ENCODE measurements at places on chromosomes 3 and 15.

DNA sequence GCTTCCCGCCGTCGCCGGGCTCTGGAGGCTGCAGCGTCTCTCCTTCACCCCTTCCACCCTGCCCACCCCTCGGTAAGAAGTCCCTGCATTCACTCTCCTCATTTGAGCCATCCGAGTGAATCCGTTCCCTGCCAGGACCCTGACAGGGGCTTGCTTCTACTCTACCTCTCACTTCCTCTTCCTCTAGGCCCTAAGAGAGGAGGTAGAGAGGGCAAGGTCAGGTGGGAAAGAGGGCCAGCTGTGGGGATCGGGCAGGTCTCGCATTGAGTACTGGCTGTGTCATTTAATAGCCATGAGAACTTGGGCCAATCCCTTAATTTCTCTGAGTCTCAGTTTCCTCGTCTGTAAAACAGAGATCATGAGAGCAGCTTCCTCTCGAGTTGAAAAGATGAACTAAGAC, 283.6 kb downstream of the UACA start:
- no peak for DNase-seq

DNA sequence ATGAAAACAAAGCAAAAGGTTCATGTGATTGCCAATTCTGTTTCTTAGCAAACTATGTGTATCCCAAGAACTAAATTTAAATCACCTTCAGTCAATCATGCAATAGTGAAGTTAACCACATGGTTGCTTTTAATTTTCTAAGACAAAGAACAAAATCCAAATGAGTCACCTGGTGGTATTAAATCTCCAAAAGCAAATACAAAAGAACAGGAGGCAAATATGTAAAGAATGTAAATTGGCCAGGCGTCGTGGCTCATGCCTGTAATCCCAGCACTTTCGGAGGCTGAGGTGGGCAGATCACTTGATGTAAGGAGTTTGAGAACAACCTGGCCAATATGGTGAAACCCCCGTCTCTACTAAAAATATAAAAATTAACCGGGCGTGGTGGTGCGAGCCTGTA, 54.2 kb upstream of the PIK3R4 start:
- no peak for DNase-seq

DNA sequence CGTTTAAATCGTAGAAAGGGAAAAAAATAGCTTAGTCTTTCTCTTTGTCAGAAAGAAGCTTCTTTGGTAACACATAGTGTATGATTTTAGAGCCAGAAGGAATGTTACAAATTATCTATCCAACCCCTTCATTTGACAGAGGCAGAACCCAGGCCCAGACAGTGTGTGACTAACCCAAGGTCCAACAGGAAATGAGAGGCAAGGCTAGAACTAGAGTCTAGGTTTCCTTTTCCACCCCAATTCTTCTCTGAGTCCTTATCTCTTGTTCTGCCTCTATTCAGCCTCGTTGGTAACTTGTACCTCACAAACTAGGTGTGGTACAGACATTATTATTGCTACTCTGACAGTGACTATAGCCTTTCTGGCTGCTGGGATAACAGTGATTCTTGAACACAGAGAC, 39.3 kb downstream of the QTRT2 start:
- DNase-seq: no peak

DNA sequence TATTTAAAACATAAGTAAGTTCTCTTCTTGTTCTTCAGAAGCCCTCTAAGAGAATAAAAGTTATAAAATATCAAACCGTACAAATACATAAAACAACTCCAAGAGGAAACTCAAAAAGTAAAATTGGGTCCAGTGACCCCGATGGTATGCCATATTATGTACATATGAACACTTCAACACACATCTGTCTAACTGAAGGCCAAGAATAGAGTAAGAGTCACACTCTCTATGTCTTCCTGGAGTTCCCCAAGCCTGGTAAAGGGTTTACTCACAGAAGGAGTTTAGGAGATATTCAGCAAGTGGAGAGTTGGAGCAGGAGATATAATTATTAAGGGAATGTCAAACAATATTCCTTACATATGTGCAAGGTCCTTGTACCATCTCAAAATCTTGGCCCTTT, 101.3 kb upstream of the EIF1B start:
- no peak for DNase-seq

DNA sequence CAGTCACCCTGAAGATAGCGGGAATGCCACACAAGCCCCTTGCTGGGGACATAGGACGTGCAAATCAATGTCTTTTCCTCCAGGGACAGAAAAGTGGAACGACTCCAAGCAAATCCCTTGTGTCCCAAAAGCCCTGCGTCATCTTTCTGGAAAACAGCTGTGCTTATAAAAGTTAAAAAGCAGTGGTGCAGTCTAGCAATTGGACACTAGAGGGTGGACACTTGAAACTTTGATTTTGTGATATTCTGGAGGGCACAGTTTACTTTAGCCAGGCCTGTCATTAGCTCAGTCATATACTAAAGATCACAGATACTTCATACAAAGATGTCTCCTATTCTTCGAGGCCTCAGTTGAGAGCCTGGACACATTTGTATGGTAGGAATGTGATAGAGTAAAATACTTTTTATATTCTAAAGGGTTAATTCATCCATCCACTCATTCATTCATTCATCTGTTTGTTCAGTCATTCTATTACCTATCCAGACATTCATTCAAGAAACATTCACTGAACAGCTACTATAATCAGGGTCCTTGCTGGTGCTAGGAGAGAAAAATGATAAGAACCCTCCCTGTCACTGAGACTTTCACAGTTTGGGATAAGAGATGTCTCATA, 63.8 kb upstream of the ANKRD34C start:
- no peak for DNase-seq

DNA sequence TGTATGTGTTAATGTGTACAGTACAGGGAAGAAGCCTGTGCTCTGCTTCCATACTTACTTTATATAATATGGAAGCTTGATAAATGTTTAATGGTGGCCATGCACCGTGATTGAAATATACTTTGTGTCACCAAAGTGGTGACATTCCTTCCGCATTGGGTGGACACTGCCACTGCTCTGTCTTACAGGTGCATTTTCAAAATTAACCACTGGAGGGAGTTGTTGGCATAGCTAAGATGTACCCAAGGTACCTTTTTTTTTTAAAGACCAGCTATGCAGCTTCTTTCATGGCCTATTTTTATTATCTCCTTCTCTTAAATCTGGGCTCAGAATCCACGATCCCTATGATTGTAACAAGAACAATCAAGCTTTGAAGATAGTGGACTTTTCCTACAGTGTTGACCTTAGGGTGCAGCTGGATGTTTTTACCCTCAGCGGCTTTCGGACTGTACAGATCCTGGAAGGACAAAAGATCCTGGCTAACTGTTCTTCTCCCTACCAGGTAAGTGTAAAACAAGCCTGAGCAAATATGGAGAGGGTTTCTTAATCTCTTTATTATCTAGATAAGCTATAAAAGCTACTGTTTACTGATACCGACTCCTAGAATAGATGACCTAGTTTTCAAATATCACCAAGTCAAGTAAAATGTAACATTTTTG, 21.6 kb upstream of the PAK6 start:
- no peak for DNase-seq

DNA sequence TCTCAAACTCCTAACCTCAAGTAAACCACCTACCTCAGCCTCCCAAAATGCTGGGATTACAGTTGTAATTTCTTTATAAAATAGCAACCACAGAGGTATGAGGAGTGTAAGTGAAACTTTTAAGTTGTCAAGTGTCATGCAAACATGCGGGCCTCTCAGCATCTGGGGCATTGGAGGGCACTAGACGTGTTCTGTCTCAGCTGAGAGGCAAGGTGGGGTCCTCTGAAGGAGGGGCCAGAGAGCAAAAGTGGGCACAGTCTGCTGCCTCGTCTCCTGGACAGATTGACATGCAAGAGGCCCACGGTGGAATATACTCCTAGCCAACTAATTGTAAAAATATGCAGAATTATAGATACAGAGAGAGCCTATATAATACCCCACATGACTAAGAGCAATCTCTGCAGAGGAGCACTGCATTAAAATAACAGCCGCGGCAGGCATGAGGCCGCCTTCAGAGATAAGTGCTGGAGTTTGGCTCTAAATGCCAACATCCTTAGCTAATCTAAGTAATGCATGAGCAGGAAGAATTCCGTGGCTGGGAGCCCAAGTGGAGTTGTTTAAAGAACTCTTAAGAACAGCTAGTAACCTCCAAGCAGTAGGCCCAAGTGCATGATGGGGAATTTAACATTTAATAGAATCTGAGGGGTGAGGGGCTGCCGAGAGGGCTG, 87.8 kb upstream of the RNU6-1 start:
- DNase-seq: no peak

DNA sequence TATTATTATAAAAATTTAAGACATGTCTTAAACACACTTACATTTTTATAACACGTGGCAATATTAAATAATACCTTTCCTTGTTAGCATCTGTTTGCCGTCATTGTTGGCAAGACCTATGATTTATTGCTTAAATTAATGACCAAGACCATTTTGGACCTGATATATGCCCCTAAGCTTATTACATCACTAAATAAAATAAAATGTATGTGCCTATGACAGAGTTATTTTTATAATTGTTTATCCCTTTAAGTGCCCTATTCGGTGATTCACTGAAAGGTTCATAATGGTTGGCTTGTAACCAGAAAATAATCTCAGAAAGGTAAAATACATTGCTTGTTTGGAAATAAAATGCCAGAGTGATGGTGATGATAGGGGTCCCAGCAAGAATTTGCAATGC, 17.5 kb downstream of the CDIN1 start:
- DNase-seq: no peak
